ENCODE measurements at places on chromosomes 2 and 18.
A peak's percentile ranks its signal among the peaks of the same experiment; 100 is the strongest.

DNA sequence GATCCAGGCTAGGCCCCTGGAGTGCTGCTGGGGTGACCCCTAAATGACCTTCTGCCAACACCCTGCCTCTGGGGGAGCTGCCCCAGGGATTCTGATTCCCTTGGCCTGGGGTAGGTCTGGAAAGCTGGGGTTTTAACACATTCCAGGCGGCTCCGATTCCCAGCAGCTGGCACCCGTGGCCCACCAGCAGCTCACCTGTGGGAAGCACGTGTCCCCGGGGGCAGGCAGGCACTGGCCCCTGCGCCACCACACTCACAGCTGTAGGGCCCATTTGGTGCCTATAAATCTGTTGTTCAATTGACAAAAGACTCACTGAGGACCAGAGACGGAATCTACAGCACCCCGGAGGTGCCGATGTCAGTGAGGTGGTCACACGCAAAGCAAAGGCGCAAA is 4.1 kb upstream of the KLHL30 start:
- DNase-seq = no peak

GRCh38 chr2:228793116-228793515 is 478.0 kb downstream of the PID1 start:
- no peak for DNase-seq

DNA sequence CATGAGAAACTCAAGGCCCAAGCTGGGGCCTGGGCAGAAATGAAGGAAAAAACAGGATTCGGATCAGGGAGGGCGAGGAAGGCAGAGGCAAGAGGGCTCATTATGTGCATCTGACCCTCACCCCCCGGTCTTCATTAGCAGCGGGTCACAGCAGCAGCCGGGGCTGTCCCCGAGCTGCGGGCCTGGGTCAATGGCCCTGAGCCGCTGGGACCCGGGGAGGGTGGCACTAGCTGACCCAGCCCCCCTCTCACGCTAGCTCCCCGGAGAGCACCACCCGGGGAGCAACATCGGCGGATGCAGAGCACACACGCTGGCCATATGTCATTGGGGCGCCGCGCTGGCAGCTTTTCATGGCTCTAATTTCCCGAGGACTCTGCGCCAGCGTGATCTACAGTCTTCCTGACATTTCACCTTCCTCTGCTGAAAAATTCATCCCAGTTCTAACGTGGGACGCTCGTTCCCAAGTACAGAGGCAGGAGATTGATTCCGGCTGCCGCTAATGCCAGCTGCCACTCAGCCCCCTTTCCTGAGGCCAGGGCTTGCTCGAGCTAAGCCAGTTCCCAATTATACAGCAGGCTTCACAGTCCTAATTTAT is 63.7 kb downstream of the EIPR1 start:
- DNase-seq = no peak

- DNase-seq = peak; percentile 43
Measured at GRCh38 chr2:113213061-113213930, 39.5 kb downstream of the PSD4 start.

- no peak for DNase-seq
Measured at GRCh38 chr2:126953483-126953882, 54.8 kb downstream of the TEX51 start.

- no peak for DNase-seq
Measured at GRCh38 chr2:215668378-215668775, 232.5 kb upstream of the FN1 start.

GRCh38 chr18:55419947-55420664 is 167.9 kb downstream of the TCF4 start:
- DNase-seq = no peak

DNA sequence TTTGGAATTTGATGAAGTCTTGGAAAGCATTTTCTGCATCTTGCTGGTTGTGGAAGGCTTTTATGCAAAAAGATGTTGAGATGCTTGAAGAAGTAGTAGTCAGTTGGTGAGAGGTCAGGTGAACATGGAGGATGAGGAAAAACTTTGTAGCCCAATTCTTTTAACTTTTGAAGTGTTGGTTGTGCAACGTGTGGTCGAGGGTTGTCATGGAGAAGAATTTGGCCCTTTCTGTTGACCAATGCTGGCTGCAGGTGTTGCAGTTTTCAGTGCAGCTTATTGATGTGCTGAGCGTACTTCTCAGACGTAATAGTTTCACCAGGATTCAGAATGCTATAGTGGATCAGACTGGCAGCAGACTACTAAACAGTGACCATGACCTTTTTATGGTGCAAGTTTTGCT is 508.4 kb upstream of the MAP2 start:
- no peak for DNase-seq

- no peak for DNase-seq
Measured at GRCh38 chr2:36906277-36906676, 60.1 kb downstream of the STRN start.

- DNase-seq = no peak
Measured at GRCh38 chr2:67854103-67854743, 208.6 kb downstream of the C1D start.

DNA sequence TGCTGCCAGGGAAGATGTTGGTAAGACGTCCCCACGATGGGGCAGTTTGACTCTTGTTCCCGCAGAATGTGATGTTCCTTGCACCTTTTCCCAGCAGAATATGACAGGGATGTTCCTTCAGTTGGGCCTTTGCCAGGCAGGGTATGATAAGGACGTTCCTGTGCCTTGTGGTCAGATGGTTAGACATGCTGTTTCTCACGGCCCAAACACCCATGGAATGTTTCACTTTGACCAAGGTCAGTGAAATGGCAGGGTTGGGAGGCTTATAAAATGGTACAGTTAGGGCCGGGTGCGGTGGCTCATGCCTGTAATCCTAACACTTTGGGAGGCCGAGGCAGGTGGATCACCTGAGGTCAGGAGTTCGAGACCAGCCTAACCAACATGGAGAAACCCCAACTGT is 40.3 kb upstream of the YPEL5 start:
- no peak for DNase-seq

GRCh38 chr2:696999-697627 is 19.9 kb upstream of the TMEM18 start:
- no peak for DNase-seq

- DNase-seq = no peak
Measured at GRCh38 chr2:150601280-150602038, 114.0 kb upstream of the RND3 start.

- DNase-seq = no peak
Measured at GRCh38 chr2:106063181-106063580, 130.9 kb downstream of the UXS1 start.

DNA sequence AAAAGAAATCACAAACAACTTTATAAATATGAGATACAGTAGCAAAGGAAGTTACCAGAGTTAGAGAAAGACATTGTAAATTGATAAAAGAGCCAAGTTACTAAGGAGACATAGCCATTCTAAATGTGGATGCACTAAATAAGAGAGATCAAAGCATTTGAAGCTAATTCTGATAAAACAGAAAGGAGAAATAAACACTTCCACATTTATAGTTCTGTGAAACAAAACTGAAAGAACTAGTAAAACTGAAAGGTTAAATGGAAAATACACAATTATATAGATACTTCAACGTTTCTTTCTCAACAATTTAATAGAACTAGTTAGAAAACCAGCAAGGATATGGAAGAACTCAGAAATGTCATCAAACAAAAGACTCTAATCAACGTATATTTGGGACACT is 309.0 kb upstream of the CDH2 start:
- no peak for DNase-seq

DNA sequence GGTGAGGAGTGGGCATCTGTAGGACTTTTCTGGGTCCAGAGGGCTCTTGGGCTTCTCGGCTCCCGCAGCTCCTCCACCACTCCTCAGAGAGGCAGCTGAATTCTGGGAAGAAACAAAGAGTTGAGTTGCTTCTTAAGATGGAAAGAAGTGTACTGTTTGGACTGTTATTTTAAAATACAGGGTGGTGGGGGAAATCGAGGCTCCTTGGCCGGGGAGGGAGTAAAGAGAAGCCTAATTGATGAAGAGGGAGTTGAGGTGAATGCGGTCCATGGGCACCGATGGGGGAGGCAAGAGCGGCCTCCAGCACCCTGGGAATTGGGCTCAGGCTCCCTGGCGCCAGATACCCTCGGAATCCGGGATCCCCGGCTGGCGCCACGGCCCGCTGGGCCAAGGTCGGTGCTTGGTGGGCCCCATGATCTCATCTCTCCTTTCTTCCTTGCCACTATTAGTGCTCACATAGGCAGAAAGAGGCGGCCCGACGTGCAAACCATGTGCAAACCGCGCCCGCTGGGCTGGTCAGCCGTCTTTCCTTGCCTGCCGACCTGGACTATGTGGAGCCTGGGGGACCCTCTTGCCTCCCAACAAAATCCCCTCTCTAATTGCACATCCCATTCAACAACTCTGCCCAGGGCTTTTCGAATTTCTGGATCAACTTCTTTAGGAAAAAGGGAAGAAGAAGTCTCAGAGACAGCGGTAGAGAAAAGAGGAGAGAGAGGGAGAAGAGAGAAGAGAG is 604 bp upstream of the SIX3 start:
- no peak for DNase-seq

- peak; percentile 71 for DNase-seq
Measured at GRCh38 chr2:109384308-109385271, 229.2 kb downstream of the SEPTIN10 start.

GRCh38 chr2:121489911-121490583 is 40.6 kb upstream of the RNU4ATAC start:
- DNase-seq = no peak

- DNase-seq = no peak
Measured at GRCh38 chr2:2909086-2910035, 468.3 kb downstream of the EIPR1 start.

All from thyroid gland (tissue), 4 donors.